ENCODE measurements at places on chromosomes 5 and 9. TPM values are rescaled to one million over a fixed set of nuclear protein-coding genes. Genes with fewer than 3 reads are reported as not detected.

Gene FCN2
- not detected for total RNA-seq

Gene RANBP17
- total RNA-seq, result 4.7 TPM

Gene GGTA1
- total RNA-seq, result 0.82 TPM

Gene SPATA31D3
- total RNA-seq, result not detected

Gene GPX3
- total RNA-seq, result 133 TPM

Gene HMCN2
- under 0.01 TPM for total RNA-seq

Gene IL17B
- not detected for total RNA-seq

Gene TLX3
- total RNA-seq, result not detected

Gene UNC13B
- total RNA-seq, result 12.5 TPM

Gene ISL1
- not detected for total RNA-seq

Gene PCDHGB5
- 23.3 TPM for total RNA-seq

Gene CPLANE1
- 10.2 TPM for total RNA-seq

Gene SLC28A3
- total RNA-seq, result 0.17 TPM

Gene DNM1
- 14.8 TPM for total RNA-seq

Gene FAM170A
- total RNA-seq, result not detected

Gene ETF1
- 68.1 TPM for total RNA-seq

Gene FABP6
- total RNA-seq, result not detected

Gene PCDHGA6
- total RNA-seq, result 3.7 TPM

Gene PCDHB2
- total RNA-seq, result 0.09 TPM

Gene KIF24
- 0.70 TPM for total RNA-seq

Gene OR1Q1
- not detected for total RNA-seq

Gene KCNMB1
- not detected for total RNA-seq

Gene C9orf153
- total RNA-seq, result not detected

Gene CCL19
- not detected for total RNA-seq

Gene SLIT3
- total RNA-seq, result 60.6 TPM

Gene SAXO1
- not detected for total RNA-seq

Gene NR5A1
- not detected for total RNA-seq

Gene MEF2C
- 4.1 TPM for total RNA-seq

Data from pericardium fibroblast (primary cell).